ENCODE measurements at places on chromosomes 16 and 17.

DNA sequence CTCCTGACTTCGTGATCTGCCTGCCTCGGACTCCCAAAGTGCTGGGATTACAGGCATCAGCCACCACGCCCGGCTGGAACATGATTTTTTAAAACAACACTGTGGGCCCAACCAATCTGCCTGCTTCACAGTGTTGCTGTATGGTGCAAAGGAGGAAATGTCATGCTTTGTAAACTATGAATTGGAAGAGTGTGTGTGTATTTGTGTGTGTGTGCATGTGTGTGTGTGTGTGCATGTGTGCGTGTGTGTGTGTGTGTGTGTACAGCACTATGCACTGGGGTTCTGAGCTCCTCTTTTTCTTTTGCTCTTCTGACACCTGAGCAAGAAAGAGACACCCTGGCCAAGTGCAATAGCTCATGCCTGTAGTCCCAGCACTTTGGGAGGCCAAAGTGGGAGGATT, 14.5 kb upstream of the CNOT1 start:
- no peak for DNase-seq

DNA sequence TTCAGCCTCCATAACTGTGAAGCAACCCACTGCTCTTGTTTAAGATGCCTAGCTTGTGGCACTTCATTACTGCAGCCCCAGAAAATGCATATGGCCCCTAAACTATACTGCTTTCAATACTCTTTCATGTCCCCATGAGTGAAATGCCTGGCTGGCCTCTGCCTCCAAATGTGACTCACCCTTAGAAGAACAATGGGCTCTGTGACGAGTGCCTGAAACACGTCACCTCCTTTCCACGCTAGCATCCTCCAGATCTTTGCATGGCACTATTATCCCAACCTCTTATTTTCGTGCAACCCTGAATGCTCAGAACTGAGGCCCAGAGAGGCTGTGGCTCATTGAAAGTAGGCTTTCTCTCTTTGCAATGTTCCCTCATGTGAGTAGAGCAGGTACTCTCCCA, 233.1 kb downstream of the CBLN1 start:
- no peak for DNase-seq

GRCh38 chr17:12302711-12303110, 282.0 kb downstream of the MAP2K4 start:
- no peak for DNase-seq

- DNase-seq, result no peak
Measured at GRCh38 chr16:54049591-54050458, 236.8 kb downstream of the IRX3 start.

DNA sequence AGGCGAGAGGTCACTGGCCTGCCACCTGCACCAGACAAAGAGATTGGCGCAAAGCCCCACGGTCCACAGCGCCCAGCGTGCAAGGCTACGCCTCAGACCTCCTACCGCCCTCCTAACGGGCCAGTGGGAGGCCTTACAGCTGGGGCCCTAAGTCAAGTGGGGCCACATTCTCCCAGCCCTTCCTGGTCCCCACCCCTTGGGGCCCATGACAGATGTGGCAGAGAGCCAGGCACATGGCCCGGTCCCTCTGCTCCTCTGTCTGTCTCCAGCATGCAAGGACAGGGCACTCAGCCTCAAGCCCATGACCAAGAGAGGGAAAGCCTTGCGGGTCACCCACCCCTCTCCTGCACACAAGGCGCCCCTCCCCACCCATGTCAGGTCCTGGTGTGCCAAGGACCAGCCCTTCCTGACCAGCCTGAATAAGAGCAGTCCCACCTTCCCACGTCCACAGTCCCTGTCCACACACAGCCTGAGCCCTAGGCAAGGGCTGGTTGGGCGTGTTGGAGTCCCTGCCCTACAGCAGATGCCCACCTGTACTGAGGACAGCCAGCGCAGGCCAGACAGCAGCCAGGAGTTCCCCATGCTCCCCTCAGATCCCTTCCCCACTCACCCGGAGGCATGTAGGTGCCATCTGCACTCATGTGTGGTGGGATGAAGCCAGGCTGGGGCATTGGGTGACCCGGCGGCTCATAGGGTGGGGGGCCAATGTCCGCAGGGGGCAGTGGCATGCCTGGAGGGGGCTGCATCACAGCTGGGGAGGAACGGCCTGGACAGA, 25.3 kb downstream of the CDIP1 start:
- DNase-seq, result no peak

GRCh38 chr16:31373235-31373634, 18.3 kb downstream of the ITGAX start:
- no peak for DNase-seq

DNA sequence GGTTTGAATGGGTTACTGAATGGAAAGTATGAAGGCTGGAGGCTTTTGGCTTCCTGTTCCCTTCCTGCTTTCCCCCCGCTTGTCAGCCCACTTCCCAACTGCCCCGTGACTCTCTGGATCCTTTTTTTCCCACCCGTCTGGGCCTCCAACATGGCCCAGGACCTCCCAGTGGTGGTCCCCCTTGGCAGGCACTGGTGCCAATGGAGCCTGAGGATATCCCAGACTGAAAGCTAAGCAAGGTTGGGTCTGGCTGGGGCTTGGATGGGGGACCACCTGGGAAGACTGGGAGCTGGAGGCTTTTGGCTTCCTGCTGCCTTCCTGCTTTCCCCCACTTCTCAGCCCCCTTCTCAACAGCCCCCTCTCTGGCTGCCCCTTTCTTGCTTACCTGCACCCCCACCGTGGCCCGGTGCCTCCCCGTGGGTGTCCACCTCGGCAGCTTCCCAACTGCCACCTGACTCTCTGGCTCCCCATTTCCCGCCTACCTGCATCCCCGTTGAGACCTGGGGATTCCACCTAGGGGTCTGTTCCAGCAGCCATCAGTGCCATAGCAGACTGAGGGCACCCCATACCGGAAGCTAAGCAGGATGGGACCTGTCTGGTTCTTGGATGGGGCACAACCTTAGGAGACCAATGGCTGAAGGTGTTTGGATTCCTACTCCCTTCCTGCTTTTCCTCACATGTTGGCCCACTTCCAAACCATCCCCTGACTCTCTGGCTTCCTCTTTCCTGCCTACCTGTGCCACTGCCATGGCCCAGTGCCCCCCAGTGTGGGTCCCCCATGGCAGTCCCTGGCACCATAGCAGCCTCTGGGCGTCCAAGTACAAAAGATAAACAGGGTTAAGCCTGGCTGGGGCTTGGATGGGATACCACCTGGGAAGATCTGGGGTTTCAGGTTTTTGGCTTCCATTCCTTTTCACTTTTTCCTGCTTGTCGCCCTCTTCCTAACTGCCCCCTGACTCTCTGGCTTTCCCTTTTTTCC, 2295.3 kb downstream of the TP53TG3F start:
- DNase-seq, result no peak

- DNase-seq, result no peak
Measured at GRCh38 chr17:38455288-38455915, 27.1 kb downstream of the ARHGAP23 start.

DNA sequence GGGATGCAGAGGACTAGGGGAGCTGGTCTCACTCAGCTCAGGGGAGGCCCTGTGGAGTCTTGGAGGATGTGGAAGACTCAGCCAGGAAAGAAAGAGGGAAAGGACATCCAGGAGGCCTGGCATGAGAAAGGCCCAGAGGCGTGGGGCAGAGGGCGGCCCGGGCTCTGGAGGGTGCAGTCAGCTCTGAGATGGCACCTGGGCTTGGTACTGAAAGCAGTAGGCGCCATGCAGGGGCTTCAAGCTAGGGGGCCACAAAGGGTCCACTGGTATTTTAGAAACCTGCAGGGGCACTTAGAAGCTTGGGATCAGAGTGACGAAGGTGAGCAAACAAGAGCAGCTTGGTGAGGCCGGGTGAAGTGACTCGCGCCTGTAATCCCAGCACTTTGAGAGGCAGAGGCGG, 5.6 kb downstream of the FAM171A2 start:
- DNase-seq, result no peak

GRCh38 chr17:82952019-82952418, 112.2 kb upstream of the ZNF750 start:
- DNase-seq, result no peak

DNA sequence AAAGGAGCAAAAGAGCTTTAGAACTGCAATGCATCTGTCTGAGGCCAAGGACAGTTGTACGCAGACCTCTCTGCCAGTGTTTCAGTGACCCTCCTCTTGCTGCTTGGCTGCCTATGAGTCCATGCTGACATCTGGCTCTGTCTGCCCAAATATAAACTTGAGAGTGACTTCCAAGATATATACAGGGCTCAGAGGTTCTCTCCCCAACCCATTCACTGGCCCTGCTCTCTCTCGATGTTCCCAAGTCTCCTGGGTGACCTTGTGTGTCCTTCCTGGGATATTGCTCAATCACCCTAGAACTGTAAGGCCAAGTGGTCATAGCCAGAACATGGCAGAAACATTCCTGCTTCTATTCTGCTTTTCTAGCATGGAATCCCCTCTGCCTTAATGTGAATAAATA, 716.3 kb downstream of the WWOX start:
- DNase-seq, result no peak

Measured in DMS79 (cell line).